ENCODE measurements at places on chromosomes 1 and 21. TPM values are rescaled to one million over a fixed set of nuclear protein-coding genes. Genes with fewer than 3 reads are reported as not detected.

The CAMK2N1 gene
- total RNA-seq, result 55.0 TPM

The PLA2G2A gene
- total RNA-seq, result 13.0 TPM

The GSTM3 gene
- total RNA-seq, result 8.9 TPM

The LIN28A gene
- total RNA-seq, result 5.7 TPM

The MINDY1 gene
- 16.9 TPM for total RNA-seq

The ZFP69B gene
- 1.2 TPM for total RNA-seq

The PDZK1IP1 gene
- 3.8 TPM for total RNA-seq

The COQ8A gene
- 57.2 TPM for total RNA-seq

The PLA2G2F gene
- total RNA-seq, result not detected

DNA sequence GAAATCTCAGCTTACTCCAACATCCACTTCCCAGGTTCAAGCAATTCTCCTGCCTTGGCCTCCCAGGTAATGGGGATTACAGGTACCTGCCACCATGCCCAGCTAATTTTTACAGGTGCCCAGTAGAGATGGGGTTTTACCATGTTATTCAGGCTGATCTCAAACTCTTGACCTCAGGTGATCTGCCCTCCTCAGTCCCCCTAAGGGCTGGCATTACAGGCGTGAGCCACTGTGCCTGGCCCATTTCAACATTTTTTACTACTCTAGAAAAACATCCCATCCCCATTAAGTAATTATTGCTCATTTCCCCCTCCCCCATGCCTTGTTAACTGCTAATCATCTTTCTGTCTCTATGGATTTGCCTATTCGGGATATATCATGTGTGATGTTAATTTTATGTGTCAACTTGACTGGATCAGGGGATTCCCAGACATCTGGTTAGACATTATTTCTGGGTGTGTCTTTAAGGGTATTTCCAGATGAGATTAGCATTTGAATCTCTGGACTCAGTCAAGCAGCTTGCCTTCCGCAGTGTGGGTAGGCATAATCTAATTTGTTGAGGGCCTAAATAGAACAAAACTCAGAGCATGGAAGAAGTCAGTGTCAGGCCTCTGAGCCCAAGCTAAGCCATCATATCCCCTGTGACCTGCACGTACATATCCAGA, 33.0 kb upstream of the ZBTB8B start:
- DNase-seq, result no peak

DNA sequence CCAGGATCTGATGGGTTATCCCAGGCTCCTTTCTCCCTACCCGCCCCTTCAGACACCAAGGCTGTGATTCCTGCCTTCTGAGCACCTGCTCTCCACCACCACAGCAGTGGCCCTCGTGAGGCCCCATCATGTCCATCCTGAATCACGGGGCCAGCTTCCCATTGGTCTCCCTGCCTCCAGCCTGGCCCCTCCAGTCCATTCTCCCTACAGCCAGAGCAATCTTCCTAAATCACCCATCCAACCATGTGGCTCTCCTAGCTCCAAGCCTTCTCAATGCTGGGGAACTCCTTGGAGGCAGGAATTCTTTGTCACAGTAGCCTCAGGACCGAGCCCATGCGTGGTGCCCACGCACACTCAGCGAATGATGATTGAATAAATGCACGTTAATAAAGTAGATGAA, 8.9 kb upstream of the GLIS1 start:
- DNase-seq, result no peak

DNA sequence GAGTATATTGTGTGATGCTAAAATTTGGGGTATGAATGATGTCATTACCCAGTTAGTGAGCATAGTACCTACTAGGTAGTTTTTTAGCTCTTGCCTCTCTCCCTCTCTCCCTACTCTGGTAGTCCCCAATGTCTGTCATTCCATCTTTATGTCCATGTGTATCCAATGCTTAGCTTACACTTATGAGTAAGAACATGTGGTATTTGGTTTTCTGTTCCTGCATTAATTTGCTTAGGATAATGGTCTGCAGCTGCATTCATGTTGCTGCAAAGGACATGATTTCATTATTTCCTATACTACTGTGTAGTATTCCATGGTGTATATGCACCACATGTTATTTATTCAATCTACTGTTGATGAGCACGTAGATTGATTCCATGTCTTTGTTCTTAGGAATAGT, 54.4 kb upstream of the NEGR1 start:
- DNase-seq, result no peak

DNA sequence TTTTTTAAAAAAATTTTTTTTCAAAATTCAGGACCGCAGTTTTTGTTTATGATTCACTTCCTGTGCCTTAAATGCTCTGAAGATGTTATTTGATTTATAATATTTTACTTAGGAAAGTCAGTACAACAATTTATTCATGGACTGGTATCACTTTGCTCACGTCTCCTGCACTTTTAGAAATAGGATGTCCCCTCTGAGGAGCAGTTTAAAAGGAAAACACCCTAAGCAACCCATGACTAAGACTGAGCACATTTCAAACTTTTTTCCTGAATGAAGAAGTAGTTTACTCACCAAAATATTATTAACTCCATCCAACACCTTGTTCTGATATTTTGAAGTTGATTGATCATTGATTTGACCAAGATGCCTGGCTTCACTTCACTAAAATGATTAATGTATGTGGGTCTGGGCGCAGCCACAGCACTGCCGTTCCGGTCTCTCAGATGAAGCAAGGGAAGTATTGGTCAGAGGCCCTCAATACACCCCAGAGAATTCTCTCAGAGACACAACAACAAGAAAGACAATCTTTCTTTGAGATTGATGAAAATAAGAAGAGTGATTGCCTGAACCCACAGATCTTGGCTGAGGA, 223.9 kb downstream of the TGFB2 start:
- no peak for DNase-seq

DNA sequence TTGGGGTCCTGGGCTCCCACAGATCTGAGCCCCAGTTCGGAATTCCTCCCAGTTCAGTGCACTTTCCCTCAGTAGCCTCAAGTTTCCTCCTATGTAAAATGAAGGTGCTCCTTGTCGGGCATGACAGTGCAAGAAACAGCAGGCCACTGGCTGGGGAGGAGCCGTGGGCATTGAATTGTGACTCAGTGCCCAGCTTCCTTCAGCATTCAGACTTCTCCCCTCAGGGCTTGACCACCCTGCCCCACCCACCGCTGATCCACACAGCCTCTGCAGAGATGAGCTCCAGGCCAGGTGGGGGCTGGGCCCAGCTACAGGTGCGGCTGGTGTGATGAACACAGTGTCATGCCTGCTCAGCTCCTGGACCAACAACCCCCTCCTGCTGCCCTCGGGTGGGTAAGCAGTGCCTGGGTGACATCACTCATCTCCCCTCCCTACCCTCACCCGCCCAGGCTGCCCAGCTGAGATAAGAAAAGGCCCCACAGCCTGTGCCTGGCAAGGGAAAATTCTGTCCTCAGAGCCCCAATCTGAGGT, 4.9 kb downstream of the MOB3C start:
- DNase-seq, result no peak

DNA sequence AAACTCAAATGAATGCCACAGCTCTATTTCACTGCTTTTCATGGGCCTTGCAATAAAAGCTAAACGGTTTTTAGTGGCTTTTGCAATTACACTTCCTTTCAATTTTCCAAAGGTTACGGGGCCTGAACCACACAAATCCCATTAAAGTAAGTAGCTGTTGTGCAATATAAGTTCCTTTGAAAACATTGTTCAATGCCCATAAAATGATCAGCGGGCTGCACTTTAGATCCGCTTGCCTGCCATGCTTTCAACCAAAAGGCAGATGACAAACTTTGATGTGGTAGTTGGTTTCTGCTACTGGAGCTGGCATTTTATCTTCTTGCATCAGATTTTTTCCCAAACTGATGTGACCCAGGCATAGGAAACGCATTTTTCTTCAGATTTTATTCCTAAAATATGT, 50.2 kb downstream of the PRRX1 start:
- DNase-seq, result no peak

GRCh38 chr1:222136869-222137268, 395.0 kb upstream of the DUSP10 start:
- DNase-seq, result no peak

- no peak for DNase-seq
These were observed 114.3 kb downstream of the PEX14 start for GRCh38 chr1:10589074-10589473.

DNA sequence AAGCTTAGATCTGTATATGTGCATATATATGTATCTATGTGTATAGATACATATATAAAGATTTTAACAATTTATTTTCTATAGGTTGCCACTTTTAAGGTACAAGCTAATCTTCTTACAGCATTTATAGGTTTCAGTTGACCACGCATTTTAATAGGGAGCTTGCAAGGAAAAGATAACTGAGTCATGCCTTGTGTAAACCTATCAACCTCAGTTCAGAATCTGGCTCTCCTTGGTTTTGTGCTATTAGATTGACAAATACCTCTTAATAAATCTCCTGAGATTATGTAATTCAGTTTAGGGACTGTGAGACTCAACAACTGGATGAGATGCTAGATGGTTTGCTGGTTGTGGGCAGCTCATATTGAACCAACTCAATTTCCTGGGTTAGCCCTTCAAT, 114.7 kb upstream of the SERBP1 start:
- DNase-seq, result no peak

DNA sequence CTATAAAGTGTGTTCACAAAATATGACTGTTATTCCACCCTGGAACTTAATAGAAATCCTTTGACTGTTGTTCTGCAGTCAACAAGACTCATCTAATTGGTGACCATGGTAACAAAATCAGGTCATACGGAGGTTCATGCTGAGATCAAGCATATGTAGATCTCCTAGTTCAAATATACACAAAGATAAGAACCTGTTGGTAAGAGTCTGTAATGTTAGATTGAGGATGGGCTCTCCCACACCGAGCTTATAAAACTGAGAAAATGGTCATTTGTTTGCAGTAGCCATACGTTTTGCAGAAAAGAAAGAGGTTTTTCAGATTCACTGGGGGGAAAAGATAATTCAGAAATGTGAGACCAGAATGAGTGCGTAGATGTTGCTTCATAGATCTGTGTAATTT, 468.1 kb downstream of the RPS6KC1 start:
- DNase-seq, result no peak

DNA sequence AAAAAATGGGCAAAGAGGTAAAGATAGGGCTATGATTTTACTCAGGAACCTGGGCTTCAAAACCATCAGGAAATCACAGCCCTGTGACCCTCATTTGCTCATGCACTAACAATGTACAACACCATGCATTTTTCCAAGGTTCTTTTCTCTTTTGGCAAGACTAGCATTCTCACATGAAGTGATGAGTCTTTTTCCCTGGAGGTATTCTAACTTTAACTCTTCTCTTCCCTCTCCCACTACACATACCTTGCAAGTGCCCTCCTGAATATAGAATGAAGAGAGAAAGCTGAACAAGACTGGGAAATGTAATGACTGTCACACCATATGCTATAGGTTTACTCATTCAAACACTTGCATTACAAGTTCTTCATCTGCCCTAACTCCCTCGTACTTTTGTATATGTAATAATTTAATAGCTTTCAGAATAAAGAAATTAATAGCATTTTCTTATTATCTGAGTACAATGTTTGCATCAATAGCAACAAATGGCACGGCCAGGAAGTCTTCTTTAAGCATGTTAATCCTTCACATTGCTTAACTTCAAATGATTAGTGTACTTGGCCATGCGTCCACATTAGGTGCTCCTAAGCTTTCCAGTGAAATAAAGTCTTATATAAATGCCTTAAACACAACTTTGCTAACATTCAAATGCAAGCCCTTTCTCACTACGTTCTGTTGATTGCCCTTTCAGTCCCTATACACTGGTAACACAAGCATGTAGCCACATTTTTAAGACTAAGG, 1.8 kb downstream of the NIBAN1 start:
- DNase-seq, result no peak

GRCh38 chr1:236508593-236509027, 15.2 kb upstream of the LGALS8 start:
- no peak for DNase-seq

- DNase-seq, result no peak
These were observed 3.1 kb downstream of the BNIPL start for GRCh38 chr1:151039521-151039920.

DNA sequence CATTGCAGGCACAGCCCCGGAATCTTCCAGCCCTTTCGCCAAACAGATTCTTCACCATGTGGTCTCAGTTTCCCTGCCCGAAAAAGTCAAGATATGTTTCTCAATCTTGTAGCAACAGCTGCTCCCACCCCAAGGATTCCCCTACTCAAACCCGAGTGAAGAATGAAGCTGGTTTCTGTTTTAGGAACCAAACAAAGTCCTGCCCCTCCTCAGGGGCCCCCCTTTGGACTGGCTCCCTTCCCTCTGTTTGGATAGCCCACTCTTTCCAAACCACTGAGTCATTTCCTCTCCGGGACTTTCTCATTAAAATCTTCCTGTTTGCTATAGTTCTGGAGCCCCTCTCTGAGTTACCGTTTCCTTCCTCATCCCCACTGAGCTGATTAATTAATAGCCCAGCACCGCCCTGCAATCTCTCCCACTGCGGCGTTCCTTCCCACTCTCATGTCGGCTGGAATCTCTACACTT, 100.9 kb downstream of the TSEN15 start:
- DNase-seq, result no peak

GRCh38 chr1:87497380-87498203, 168.9 kb downstream of the LMO4 start:
- no peak for DNase-seq

DNA sequence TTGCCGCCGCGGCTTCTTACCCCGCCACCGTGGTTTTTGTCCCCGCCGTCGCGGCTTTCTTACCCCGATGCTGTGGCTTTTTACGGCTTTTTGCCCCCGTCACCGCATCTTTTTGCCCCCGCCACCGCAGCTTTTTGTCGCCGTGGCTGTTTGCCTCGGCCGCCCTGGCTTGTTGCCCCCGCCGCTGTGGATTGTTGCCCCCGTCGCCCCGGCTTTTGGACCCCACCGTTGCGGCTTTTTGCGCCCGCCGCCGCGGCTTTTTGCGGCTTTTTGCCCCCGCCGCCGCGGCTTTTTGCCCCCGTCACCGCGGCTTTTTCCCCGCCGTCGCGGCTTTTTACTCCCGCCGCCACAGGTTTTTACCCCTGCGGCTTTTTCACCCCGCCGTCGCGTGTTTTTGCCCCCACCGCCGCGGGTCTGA, 3934.3 kb downstream of the SRGAP2C start:
- DNase-seq, result no peak

DNA sequence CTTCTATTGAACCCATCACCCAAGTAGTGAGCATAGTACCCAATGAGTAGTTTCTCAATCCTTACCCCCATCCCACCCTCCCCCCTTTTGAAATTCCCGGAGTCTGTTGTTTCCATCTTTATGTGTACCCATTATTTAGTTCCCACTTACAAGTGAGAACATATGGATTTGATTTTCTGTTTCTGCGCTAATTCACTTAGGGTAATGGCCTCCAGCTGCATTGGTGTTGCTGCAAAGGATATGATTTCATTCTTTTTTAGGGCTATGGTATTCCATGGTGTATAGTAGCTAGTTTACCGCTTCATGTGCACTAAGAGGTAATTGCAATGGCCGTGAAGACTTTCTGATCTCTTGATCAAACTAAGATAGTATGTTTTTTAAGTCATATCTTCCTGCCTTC, 107.5 kb upstream of the SERTAD4 start:
- no peak for DNase-seq

- no peak for DNase-seq
These were observed 30.3 kb upstream of the RGS16 start for GRCh38 chr1:182634306-182635072.

- DNase-seq, result no peak
These were observed 254.4 kb upstream of the CSF3R start for GRCh38 chr1:36737038-36737555.

Measured in Caco-2 (cell line).